ENCODE measurements at places on chromosomes 4 and X.
A peak's percentile ranks its signal among the peaks of the same experiment; 100 is the strongest.

DNA sequence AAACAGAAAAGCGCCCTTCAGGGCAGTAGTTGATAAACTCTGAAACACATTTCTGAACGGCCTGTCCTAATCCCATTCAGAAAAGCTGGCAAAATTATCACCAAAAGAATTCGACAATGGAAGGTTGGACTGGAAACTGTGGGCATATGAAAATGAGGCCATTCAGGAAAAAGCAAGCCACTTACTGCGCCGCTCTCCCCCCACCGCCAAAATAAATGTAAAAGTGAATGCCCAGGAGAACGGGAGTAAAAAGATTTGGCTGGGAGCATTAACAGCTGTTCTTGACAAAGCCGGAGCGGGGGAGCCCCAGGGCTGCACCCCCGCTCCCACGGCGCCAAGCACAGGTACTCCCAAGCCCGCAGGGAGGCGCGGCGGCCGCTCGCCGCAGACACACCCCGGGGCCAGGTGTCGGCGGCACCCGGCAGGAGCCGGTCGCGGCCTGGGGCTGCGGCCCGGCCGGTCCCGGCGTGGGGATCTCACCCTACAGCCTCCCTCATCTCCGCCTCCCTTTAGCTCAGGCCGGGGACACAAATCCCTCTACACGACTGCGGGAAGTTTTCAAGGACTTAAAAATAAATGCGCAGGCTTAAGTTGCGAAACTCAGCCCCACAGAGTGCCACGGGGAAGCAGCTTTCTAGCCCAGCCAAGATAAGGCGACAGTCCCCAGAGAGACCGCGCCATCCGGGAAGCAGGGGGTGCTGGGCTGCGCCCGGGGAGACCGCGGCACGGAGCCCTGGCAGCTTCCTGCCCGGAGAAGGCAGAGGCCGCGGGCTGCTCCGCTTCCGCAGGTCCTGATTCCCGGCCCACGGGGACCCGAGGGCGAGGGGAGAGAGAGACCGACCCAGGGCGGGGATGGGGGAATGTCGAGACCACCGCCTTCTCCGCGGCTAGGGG lies 593 bp downstream of the SH3RF1 start:
- no peak for DNase-seq

GRCh38 chrX:54439960-54440871 lies at the start of gene TSR2:
Gene TSR2 (plus strand): TSS chrX:54440404. CDS start chrX:54440422, 18 bp downstream.
- peak; percentile 64 for DNase-seq

DNA sequence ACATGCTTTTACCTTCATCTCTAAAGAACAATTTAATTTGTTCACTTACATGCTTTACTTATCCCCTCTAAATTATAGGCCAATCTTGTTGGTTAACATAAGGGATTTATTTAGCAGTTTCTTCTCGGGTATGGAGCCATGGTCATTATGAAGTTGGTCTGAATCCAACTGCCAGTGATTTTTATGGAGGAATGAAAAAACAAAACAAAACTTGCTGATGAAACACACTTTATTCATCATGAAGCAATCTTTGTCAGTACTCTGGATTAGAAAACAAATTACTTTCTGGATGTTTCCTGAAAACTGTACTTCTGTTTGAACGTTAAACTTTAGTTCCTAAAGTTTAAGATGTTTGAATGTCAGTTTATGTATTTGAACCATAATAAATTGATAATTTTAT lies 715.8 kb downstream of the KLHL13 start:
- no peak for DNase-seq

DNA sequence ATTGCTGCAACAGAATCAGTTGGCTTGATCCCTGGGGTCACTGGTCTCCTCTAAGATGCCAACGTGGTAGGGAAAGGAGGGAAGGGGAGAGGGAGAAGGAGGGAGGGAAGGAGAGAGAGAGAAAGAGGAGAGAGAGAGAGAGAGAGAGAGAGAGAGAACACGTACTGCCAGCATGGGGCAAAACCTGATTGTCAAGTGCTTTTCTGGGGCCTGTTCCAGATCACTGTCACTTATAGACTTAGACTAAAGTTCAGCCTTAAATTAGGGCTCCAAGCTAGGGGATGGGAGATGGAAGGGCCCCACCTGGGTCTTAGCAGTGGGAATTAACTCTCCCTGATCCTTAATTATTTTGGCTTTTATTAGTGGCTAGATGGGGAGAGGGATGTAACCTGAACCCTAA lies 12.9 kb downstream of the SHROOM4 start:
- DNase-seq, result no peak

DNA sequence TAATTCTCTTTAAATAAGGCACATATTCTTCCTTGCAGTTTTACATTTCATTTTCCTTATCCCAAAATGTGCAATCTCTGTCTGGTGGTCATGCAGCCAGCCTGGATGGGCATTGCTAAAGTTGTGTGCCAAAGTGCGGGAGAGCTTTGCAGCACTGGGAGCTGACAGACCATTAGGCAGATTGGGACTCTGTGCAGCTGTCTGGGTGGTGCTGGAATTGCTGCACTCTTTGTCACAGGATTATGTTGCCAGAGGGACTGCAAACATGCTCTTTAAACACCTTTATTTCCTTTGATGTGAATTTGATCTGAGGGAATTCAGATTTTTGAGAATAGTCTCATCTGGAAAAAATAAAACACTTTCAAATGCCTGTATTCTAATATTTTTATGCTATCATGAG lies 956.2 kb upstream of the DIAPH2 start:
- DNase-seq, result no peak

- DNase-seq, result no peak
Observed at GRCh38 chr4:52884994-52885393, 22.9 kb downstream of the RASL11B start.

GRCh38 chr4:86921608-86922252 lies 13.1 kb upstream of the AFF1 start:
- DNase-seq, result no peak

GRCh38 chrX:54030329-54030728 lies 13.9 kb downstream of the PHF8 start:
- DNase-seq, result no peak

GRCh38 chr4:11529625-11530201 lies 101.0 kb upstream of the HS3ST1 start:
- DNase-seq, result peak; percentile 44

DNA sequence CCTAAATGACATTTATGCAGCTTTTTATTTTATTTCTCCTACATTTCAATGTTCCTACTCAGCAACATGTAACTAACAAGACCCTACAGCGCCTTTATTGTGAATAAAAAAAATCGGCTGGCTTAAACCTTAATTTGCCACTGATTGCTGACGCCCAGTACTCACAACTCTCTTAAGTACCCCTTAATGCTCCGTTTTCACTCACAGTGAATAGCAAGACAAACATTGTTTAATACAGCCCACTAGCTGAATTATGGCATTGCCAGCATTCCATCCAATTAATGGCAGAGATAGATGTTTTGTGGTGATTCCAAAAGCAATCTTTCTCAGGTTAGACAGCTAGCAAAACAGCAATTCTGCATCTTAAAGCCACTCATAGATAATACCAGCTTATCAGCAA lies 61.1 kb downstream of the PPARGC1A start:
- DNase-seq, result no peak

- no peak for DNase-seq
Observed at GRCh38 chr4:90982813-90983212, 855.6 kb downstream of the CCSER1 start.
